Stimulated activated CD4-positive, alpha-beta T cell treated with anti-CD3 and anti-CD28 coated beads, Interleukin-15, amount 100 ng/mL, for 1 hour (primary cell): ENCODE measurements at places on chromosomes 16 and 17.

- no peak for DNase-seq
Measured at GRCh38 chr17:3905017-3905520, 11.2 kb downstream of the P2RX1 start.

DNA sequence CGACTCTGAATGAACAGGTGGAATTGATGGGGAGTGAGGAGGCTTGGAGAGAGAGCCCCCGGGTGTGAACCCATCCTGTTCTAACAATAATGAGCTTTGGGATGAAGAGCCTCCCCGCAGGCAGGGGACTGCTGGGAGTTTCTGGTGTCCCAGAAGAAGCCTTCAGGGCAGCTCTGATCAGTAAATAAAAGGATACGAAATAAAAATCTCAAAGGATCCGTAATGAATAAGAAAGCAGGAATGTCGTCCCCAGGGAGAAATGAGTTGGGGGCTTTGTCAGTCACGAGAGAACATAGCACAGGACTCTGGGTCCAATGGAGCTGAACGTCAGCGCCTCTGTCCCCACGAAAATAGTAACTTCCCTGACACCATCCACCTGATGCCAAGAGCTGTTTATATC lies 113.4 kb downstream of the PITPNC1 start:
- DNase-seq: no peak

GRCh38 chr16:67177743-67178699 lies 5.7 kb downstream of the MATCAP1 start:
- no peak for DNase-seq

GRCh38 chr16:81655469-81656162 lies 123.5 kb upstream of the PLCG2 start:
- no peak for DNase-seq

DNA sequence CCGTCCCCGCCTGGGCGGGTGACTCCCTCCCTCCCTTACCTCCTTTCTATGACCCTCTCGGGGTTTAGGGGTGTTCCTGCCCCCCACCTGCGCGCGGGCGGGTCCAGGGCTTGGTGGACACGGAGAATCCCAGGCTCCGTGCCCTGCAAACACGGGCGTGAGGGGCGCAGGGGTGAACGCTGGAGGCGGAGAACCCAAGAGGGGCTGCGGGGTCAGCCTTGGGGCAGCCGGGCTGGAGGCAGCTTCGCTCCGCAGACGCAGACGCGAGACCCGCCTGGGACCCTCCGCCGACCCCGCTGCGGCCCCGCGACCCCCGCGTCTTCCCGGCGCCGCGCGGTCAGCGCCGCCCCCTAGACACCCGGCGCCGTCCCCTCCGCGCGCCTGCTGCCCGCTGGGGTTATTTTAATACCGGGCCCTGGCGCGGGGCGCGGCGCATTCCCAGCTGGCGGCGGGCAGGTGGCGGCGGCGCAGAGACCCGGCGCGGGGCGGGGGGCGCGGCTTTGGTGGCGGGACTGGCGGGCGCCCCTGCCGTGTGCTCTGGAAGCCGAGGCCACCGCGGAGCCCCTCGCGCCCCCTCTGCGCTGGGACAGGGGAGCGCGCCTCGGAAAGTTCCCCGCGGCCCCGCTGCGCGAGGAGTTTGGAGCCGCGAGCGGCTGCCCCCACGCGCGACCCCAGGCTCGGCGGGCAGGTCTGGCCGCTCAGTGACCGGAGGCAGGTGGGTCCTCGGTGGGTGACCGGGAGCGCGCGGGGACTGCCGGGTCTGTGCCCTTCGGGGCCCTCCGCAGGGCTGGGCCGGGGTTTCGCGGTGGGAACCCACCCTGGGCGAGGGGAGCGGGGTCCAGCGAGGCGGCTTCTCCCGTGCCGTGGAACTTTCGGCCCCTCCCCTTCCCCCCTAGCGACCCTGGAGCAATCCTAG lies at the start of gene UTS2R:
Gene UTS2R (plus strand): TSS at position 433 of the 916 bp plus-strand sequence. CDS start 2,560 bp downstream, outside the sequence.
- DNase-seq: no peak

- peak; percentile 39 for DNase-seq
Measured at GRCh38 chr17:80265205-80266068, 4.8 kb downstream of the RNF213 start.

- no peak for DNase-seq
Measured at GRCh38 chr16:14303182-14303618, 232.1 kb downstream of the MRTFB start.

GRCh38 chr16:3458852-3459361 lies 15.4 kb downstream of the NAA60 start:
- DNase-seq: no peak

GRCh38 chr17:56700919-56701420 lies 107.5 kb downstream of the NOG start:
- DNase-seq: no peak

GRCh38 chr17:38667099-38667786 lies 7.5 kb downstream of the EPOP start:
- DNase-seq: peak; percentile 18

- peak; percentile 59 for DNase-seq
Measured at GRCh38 chr16:29784901-29785500, 5.5 kb upstream of the KIF22 start.

- DNase-seq: no peak
Measured at GRCh38 chr17:27558842-27559505, 72.0 kb upstream of the LGALS9 start.

- DNase-seq: no peak
Measured at GRCh38 chr16:1741553-1742165, 29.7 kb downstream of the NME3 start.

DNA sequence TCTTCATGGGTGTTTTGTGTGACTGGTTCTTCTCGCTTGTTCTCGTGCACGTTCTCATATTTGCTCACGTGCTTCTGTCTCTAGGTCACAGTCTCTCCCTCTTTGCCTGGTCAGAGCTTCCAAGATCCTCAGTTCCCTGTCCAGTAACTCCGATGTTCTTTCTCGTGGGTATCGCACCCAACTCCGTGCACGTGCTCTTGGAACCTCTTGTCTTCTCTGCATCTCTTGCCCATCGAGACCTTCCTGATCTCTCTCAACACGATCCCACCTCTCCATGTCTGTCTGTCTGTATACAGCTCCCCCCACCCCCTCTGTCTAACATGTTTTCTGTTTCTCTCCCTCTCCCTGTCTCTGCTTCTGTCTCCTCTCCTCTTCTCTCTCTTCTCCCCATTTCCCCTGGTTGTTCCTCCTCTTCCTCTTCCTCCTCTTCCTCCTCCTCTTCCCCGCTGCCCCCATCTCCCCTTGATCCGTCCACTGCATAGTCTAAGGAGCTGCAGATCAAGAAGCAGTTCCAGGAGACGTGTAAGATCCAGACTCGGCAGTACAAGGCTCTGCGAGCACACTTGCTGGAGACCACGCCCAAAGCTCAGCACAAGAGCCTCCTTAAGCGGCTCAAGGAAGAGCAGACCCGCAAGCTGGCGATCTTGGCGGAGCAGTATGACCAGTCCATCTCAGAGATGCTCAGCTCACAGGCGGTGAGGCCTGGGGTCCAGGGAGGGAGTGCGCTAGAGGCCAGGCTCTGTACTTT lies 6.1 kb downstream of the HIRIP3 start:
- DNase-seq: no peak

GRCh38 chr17:6142701-6143100 lies 72.5 kb downstream of the WSCD1 start:
- DNase-seq: no peak

- DNase-seq: no peak
Measured at GRCh38 chr17:50261051-50261915, 13.0 kb upstream of the TMEM92 start.

DNA sequence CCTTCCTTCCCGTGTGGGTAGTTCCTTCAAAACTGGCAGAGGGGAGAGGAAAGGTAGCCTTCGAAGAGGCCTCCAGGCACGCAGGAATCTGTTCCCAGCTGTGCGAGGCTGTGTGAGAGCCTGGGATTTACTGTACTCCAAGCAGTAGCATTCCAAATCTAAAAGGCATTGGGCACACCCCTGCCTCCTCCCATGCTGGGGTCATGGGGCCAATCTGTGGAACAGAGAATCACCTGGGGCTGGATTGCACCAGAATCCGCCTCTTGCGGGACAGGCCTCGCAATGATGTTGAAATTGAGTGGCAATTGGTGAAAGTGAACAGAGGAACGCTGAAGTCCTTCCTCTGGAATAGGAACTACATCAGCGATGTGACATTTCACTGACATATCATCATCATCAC lies 72.5 kb upstream of the IRX3 start:
- no peak for DNase-seq

GRCh38 chr17:63035695-63036094 lies 69.7 kb downstream of the TANC2 start:
- no peak for DNase-seq

DNA sequence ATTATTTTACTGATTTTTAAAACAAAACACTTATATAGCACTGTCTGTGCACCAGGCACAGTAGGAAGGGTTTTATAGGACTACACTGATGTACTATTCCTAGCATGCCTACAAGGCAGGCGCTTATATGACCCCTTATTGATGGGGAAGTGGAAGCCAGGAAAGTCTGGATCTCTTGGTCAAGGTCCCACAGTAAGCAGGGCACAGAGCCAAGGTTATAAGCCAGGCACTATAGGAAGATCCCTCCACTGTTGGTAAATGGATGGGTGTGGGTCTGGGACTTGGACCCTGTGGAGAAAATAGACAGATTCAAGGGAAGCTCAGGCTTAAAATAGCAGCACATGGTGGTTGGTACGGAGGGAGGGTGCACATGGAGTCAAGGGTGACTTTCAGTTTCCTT lies 59.1 kb upstream of the PLCG2 start:
- DNase-seq: no peak

- no peak for DNase-seq
Measured at GRCh38 chr17:68184816-68185436, 62.9 kb upstream of the AMZ2 start.

- DNase-seq: no peak
Measured at GRCh38 chr16:30533748-30534367, 800 bp downstream of the ZNF747 start.

DNA sequence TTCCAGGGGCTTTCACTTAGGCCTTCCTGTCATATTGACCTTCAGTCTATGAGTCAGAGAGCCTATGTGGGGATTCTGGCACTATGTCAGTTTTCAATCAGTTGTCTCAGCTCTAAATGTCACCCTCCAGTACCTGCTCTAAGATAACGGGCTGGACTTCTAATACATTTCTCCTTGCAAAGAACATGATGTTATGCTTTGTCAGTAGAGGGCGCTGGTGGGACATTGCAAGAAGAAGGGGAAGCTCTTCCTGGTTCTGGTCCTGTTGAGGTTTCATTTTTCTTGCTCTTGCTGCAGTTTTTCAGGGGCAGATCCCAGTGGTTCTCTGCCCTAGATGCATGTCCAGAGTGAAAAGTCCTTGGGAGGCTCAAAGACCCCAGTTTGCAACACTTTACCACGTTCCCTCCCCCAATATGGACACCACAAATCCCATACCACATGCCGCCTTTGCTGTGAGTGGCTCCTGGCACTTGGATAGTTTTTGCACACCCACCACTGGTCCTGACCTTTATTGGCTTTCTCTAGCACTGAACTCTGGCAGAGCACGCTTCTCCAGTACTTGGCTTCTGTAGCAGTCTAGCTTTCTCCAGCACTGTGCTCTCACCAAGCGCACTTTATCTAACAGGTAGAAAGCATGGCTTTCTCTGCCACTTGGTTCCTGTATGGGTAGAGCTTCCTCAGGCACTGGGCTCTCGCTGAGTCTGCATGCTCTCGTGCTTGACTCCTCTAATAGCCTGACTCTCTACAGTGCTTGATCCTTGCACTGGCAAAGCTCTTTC lies 49.0 kb downstream of the BCL7C start:
- peak; percentile 47 for DNase-seq

- no peak for DNase-seq
Measured at GRCh38 chr17:50609380-50610074, 25.2 kb upstream of the ABCC3 start.

DNA sequence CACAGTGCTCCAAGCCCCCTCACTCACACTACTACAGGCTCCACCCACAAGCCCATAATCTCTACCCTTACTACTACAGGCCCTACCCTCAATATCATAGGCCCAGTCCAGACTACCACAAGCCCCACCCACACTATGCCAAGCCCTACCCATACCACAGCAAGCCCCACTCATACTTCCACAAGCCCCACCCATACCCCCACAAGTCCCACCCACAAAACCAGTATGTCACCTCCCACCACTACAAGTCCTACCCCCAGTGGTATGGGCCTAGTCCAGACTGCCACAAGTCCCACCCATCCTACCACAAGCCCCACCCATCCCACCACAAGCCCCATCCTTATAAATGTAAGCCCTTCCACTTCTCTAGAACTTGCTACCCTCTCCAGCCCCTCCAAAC lies 13.8 kb downstream of the RIPOR1 start:
- no peak for DNase-seq

- no peak for DNase-seq
Measured at GRCh38 chr17:34755981-34756636, 176.7 kb downstream of the TMEM132E start.

GRCh38 chr16:18803569-18804462 lies 2.5 kb upstream of the ARL6IP1 start:
- no peak for DNase-seq

GRCh38 chr16:85394456-85395206 lies 218.5 kb upstream of the GSE1 start:
- DNase-seq: no peak

DNA sequence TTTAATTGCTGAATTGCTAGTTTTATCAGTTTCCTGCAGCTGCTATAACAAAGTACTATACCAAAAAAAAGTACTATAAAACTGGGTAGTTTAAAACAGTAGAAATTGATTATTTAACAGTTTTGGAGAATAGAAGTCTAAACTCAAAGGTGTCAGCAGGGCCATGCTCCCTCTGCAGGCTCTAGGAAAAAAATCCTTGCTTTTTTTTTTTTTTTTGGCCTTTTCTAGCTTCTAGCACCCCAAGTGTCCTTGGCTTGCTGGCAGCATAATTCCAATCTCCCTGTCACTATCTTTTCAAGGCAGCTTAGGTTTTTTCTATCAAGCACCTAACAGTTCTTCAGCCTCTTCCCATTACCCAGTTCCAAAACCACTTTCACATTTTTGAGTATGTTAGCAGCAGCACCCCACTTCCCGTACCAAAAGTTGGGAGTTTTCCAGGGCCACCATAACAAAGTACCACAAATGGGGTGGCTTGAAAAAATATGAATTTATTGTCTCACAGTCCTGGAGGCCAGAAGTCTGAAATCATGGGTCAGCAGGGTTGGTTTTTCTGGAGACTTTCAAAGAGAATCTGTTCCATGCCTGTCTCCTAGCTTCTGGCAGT lies 37.4 kb downstream of the BPTF start:
- no peak for DNase-seq

- DNase-seq: no peak
Measured at GRCh38 chr17:38879878-38880665, 10.2 kb downstream of the LASP1 start.

- no peak for DNase-seq
Measured at GRCh38 chr17:65559804-65560627, 1.4 kb downstream of the AXIN2 start.

DNA sequence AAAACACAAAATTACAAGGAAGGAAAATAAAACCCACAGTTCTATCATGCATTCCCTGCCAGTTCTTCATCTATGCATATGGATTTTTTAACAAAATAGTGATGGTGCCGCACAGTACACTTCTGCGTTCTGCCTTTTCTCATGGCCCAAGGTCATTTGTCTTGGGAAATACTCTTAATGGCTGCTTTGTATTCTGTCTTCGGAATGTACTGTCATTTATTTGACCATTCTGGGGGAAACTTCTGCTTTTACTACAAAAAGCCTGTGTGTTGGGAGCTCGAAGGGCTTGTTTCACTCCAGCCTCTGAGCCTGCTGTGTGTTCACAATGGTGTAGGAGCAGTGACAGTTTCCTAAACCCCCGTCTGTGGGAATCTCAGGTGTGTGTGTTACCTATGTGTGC lies 82.8 kb upstream of the SEC14L1 start:
- DNase-seq: no peak
